ENCODE measurements at places on chromosomes 4 and X.

GRCh38 chrX:13376857-13377549 is 57.1 kb upstream of the ATXN3L start:
- no peak for DNase-seq

DNA sequence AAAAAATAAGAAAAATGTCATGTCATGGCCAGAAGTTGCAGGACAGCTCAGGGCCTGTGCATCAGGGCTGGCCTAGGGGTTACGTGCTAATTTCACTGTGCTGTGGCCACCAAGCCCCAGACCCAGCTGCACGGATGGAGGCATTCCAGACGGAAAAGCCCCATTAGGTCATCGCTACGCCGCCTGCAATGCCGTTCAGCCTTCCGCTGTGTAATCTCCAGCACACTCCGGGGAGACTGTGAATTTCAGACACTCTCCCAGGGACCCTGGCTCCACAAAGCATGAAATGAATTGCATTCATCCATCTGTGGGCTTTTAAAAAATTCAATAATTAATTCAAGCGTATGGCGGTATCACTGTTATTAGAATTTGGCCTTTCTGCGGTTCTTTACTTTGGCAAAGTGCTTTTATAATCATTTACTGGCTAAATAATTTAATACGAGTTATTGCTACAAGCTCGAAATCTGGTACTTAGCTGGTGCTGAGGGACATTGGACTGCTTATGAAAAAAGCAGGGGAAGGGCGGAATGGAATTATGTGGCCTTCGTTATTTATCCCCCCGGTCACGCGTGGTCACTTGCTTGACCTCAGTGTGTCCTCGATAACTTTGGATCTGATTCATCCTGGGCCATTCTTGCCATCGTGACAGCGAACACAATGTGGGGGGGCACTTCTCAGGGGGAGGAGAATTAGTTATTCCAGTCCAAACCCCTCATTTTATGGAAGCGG is 9.0 kb upstream of the NSG1 start:
- DNase-seq: no peak

DNA sequence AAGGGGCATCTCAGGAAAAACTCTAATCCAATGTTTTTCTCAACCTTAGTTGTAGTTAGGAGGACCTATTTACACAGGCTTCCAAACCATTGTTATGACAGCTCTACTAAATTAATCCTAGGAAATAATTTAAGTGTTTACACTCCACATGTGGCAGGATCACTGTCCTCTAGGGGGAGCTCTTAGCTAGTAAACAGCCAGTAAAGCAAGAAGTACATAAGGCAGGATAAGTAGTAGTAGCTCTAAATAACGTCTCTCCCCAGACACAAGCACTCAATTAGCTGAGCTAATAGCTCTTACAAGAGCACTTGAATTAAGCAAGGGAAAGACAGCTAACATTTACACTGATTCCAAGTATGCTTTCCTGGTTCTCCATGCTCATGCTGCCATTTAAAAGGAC is 37.3 kb downstream of the NUDT11 start:
- DNase-seq: peak; percentile 18

DNA sequence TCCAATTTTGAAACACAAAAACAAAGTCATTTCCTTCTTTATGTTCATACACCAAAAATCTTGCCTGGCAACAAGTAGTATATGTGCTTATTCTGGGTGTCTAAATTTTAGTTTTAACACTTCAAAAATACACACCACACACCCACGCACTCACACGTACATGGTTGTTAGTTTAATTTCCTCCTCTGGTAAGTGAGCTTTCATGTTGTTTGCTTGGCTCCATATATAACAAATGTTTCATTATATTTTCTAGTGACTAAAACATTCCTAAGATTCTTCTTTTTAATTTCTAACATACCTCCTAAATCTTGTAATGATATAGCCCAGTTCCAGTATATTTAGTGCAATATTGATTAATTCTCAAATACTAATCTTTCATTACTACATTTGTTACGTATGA is 80.9 kb downstream of the PRDM5 start:
- DNase-seq: no peak

GRCh38 chr4:31160146-31160545 is 440.0 kb downstream of the PCDH7 start:
- no peak for DNase-seq

- no peak for DNase-seq
These were observed 59.0 kb downstream of the RNF150 start for GRCh38 chr4:141074098-141074878.

GRCh38 chrX:69503782-69504625 is at the start of gene NALF2:
NALF2 (plus strand) TSS chrX:69504326; CDS start chrX:69505283, 957 bp downstream.
- DNase-seq: peak; percentile 17

DNA sequence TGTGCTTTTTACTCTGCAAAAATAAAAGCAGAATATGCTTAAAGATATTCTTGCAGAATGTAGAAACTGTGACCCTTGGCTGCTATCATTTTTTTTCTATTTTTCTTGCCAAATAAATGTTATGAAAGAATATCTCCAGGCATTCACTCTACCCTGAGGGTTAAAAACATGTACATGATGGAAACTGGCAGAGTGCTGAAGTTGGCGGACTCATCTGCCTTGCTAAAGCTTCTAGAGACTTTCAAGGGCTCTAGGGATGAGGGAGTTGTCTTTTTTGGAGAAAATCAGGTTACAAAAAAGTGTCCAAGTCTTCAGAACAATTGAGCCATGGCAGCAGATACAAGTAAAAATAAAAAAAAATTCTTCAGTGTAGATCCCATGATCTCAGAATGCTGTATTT is 40.5 kb upstream of the NRK start:
- DNase-seq: no peak

GRCh38 chr4:56990109-56990905 is 11.6 kb downstream of the POLR2B start:
- DNase-seq: no peak

DNA sequence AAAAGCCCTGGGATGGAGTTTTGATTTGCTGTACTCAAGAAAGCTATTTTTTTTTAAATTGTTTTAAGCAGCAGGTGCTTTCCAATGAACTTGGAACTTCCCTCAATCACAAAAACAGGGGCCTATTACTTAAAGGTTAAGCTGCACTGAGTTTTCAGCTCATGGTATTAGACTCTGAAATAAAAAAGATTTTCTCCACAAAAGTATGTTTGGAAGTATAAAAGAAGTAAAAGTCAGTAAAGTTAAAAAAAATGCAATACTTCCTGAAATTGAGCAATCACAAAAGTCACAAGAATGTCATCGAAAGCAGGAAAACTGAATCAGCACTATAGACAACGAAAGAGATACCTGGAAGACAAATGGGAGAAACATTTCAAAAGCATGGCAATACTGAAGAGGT is 38.9 kb upstream of the PLAC8 start:
- no peak for DNase-seq

DNA sequence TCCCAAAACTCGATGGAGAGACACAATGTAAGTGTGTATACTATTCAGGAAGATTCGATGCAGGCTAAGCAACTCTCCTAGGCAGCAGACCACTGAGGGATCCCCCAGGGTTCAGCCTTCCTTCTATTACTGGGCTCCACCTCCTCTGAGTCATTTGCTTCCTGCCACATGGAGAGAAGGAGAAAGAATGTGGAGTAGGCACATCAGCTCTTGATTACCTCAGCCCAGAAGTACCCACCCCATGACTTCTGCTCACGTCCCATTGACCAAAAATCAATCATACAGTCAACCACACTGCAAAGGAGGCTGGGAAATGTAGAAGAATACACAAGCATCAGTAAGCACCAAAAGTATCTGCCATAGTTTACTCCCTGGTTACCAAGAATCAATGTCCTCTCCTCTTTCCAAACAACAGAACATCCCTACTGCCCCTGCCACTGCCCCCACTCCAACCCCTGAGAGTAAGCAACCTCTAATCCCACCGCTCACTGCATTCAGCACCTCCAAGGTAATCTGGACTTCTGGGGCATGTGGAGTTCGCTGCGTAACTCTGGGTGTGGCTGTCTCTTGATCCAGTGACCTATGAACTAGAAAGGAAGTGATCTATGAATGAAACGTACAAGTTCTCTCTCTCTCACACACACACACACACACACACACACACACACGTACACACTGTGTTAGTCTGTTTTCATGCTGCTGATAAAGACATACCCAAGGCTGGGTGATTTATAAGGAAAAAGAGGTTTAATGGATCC is 91.2 kb upstream of the C1QTNF7 start:
- no peak for DNase-seq

- DNase-seq: no peak
These were observed 172.3 kb upstream of the RPS6KA3 start for GRCh38 chrX:20438871-20439526.

- DNase-seq: no peak
These were observed 49.5 kb downstream of the ATXN3L start for GRCh38 chrX:13270360-13270759.

- no peak for DNase-seq
These were observed 90.4 kb downstream of the PHEX start for GRCh38 chrX:22122510-22122909.

- DNase-seq: no peak
These were observed 675.2 kb upstream of the FRG1 start for GRCh38 chr4:189265515-189265914.

- no peak for DNase-seq
These were observed 56.1 kb upstream of the MSANTD1 start for GRCh38 chr4:3192827-3193226.

GRCh38 chrX:124226129-124226528 is 106.3 kb upstream of the TEX13D start:
- peak; percentile 34 for DNase-seq

DNA sequence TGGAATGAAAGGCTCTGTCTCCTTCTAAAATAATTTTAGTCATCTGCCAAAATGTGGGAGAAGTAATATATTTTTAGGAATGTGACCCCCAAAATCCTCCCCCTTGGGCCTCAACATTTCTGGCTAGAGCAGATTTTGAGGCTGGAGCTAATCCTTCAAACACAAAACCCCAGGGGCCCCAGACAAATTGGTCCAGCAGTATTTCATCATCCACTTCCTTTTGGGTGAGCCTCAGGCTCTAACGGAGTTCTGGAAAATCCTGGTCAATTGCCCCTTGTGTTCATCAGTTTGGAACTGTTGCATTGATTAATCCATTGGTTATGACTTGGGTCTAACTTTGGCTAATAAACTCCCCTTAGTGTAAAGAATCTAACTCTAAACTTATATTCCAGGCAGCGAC is 67.4 kb upstream of the PCDH19 start:
- DNase-seq: no peak

DNA sequence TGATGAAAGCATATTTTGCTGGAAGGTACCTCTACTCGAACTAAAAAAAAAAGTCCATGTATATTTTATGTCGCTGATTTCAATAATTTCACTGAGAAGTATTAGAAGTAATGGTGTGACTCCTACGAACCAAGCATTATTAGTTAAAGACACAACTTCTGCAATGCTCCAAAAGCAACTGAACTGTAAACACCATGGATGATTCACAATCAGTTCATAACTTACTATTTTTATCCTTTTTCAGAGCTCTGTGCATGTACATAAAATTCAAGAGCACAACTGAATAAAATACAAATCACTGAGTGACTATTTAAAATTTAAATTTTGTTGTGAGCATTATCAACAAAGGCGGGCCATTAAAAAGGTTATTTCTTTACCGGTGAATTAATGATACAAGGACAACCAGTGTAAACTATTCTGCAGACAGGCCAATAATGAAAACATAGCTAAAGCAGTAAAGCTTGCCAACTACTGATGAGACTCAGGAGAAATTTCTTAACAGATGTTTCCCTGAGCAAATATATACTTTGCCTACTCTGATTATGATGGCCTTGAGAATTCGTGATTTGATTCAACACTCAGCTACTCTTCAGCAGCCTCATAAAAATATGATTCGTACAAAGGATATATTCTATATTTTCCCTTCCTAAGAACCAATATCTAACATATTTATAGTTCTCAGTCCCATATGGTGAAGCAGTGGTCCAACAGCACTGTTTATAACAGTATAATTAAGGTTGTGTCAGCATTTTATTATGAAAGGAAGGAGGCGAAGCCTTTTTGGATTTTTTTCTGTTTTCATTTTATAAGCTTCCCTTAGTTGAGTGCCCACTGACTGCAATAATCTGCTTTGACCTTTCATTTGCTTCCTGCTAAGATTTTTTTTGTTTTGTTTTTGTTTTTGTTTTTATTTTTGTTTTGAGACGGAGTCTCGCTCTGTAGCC is 62.8 kb upstream of the NEIL3 start:
- DNase-seq: no peak

GRCh38 chrX:54785901-54786300 is 12.2 kb downstream of the ITIH6 start:
- peak; percentile 4 for DNase-seq

DNA sequence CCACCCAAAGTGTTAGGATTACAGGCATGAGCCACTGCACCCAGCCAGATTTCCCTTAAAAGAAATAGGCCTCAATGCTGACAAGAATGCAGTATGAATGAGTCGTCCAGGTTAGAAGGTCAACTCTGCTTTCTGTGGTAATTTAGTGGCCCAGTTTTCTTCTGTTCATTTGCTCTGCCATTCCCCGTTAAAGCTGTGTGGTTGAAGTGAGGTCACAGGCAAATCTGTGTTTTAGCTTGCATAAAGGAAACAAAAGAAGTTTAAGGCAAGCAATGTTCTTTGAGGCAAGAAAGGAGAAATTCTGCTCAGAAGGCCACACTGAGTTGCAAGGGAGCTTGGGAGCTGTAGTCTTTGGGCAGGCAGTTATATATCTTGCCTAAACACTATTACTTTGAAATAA is 176.8 kb downstream of the LARP7 start:
- no peak for DNase-seq

DNA sequence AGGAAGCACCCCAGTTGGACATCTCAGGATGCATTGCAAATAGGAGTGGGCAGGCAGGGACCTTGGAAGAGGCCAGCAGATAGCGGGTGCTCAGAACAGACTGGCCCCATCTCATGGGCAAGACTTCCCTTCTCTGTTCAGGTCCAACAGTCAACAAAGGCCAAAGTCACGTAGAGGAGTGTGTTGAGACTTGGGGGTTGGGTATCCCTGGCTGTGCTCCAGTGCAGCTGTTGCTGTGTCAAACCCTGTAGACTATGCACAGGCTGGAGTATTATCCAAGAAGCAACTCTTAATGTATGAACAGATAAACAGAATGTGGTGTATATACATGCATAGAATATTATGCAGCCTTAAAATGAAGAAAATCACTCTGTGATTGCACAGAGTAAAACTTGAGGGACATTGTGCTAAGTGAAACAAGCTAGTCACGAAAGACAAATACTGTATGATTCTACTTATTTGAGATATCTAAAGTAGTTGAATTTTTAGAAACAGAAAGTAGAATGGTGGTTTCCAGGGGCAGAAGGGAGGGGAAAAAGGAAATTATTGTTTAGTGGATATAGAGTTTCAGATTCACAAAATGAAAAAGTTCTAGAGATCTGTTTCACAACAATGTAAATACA is 192.1 kb upstream of the LCORL start:
- DNase-seq: no peak

GRCh38 chrX:50629774-50630173 is 159.1 kb upstream of the DGKK start:
- DNase-seq: no peak

Data from CD4-positive, alpha-beta T cell treated with Interleukin-21 for 1 hour (primary cell).